ENCODE measurements at places on chromosomes 1 and 21.
A peak's percentile ranks its signal among the peaks of the same experiment; 100 is the strongest.

GRCh38 chr1:82991569-82991968 is 1007.4 kb downstream of the TTLL7 start:
- DNase-seq, result no peak

DNA sequence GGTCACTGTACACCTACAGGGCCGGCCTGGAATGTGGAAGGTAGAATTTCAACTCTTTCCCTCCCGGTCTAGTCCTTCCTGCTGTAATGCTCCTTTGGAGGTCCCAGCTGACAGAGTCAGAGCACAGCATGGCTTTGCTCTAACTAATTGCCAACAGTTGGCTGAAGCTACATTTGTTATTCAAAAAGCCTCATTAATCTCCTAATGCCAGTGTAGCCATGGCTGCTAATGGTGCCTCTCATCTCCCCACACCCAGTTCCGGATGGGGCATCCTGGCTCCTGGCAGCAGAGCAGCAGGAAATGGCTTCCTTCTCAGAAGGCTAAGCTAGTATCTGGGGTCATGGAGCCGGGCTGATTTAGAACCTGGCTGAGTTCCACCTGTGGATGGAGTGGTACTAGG is 18.7 kb upstream of the CAMK1G start:
- no peak for DNase-seq

DNA sequence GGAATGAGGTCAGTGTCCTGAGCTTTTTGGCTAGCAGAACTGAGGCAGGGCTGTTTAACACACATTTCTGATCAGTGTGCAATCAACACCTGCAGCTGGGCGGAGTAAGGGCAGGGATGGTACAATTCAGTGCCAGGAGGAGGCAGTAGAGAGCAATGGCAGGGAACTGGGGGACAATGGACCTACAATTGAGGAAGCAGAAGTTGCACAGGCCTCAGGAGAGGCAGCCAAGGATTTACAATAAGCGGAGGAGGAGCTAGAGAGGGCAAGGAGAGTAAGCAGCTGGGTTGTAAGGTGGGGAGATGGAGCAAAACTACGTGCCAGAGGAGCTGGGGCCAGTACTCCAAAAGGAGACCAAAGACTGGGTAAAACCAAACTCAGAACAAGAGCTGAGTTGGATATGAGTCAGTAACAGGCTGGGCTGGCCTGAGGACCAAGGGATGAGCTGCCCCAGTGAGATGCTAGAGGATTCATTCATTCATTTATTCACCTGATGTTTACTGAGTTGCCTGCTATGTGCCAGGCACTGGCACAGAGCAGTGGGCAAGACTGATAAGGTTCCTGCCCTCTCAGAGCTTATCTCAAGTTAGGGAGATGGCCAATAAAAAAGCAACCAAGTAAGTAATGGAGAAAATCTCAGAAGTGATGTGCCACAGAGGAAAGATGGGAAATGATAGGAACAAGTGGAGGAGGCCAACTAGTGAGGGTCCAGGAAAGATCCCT is 10.4 kb upstream of the GALE start:
- DNase-seq, result no peak

DNA sequence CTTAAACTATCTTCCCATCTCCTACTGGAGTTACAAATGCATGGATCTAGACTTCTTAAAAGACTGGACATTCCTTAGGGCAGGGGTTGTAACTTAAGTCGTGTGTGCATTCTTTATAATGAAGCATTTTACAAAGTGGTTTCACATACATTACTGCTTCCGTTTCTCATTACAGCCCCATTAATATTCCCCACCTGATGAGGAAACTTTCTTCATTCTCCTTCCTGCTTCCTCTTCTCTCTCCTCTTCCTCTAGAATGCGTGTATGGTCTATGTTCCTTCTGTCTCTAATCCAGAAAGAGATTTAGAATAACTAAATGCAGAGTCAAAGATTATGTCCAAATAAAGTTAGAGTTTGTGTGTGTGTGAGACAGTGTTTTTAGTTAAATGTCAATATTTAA is 1.8 kb upstream of the CAP1 start:
- DNase-seq, result no peak

GRCh38 chr1:9235096-9235459 is 504 bp downstream of the H6PD start:
- no peak for DNase-seq

DNA sequence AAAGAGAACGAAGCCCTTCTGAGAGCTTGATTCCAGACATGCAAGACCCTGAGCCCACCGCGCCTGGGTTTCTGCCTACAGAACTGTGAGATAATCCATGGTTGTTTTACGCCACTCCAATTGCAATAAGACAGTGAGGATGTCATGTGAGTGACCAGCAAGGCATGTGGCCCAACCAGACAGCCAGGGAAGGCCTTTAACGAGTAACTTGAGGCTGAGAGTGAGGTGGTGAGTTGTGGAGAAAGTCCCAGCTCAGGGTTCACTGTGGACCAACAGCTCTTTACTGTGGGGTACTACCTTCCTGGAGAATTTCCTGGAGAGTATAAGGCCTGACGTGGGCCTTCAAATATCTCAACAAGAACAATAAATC is 153.9 kb downstream of the ETS2 start:
- DNase-seq, result no peak

DNA sequence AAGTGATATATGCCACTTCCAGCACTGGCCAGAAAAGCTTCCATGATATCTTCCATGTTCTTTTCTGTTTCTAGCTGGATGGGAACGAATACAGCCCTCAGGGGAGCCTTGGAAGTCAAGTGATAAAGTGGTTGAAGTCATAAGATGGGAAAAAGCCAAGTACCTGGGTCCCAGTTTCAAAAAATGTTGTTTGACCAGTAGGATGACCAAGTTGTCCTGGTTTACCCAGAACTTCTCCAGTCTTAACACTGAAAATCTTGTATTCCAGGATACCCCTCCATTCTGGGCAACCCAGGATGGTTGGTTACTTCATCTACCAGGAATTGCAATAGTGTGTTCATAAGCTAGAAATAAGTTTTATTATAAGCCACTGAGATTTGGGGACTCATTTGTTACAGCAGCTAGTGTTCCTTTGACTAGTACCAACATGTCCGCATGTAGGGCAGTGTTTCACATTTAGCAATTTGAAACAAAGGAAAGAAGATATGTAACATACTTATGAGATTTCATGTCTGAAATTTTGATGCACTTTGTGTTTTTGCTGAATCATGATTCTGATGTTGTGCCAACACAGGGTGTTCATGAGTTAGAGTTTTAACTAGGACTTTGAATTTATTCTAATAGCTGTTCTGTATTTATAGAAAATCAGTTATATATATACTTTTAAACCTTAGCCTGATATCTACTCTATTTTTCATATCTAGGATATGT is 139.9 kb downstream of the TPR start:
- DNase-seq, result no peak

- DNase-seq, result no peak
These were observed 78.5 kb upstream of the ADAMTS5 start for GRCh38 chr21:27045281-27045985.

- no peak for DNase-seq
These were observed 187.8 kb downstream of the LRRIQ3 start for GRCh38 chr1:74010206-74010605.

- DNase-seq, result peak; percentile 96
These were observed 33.8 kb downstream of the RSPH1 start for GRCh38 chr21:42461881-42462877.

DNA sequence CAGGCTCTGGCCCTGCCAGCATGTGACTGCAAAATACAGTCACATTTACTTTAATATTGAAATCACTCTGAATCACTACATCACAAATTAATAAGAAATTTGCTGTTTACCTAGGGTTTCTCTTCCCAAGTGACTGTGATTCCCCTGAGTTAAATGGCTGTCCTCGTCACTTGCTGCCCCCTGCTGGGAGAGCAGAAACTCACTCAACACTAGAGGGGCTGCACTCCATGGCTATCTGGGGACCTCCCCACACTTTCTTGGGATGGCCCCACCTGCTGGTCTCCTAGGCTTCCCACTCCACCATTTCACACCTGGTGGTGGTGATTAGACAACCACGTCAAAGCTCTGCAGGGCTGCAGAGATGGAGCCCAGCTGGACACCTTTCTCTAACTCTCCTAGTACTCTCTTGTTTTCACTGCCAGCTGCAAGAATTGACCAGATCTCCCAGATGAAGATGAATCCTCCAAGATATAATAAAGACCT is 63.4 kb downstream of the CD2 start:
- peak; percentile 43 for DNase-seq

GRCh38 chr1:172381946-172382345 is 38.5 kb upstream of the C1orf105 start:
- no peak for DNase-seq

DNA sequence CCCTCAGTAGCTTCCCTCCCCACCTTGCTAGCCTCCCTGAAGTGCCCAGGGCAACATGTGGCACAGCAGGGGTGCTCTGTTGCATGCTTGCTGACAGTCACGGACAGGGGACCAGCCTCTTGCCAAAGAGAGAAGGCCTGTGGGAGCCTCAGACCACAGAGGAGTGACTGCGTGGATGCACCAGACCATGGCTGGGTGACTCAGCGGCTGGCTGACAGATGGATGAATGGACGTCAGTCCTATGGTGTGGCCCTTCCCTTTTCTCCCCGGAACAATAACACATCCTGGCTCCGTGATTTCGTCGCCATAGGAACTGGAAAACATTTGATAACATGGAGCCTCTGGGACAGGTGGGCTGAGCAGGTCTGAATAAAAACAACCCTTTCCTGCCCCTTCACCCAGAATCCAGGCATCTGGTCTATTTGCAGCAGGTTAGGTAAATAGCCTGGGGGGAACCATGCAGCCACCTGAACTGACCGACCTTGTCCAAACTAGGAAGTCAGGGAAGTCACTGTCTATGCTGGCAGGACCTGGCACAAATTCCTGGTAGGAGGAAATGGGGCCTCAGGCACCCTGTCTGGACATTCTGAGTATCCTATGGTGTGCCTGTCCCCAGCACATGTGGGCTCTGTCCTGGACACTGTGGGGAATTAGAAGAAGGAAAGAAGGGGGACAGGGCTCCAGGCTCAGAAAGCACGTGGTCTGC is 53.3 kb downstream of the NENF start:
- DNase-seq, result peak; percentile 23

- DNase-seq, result no peak
These were observed 195.6 kb upstream of the ZRANB2 start for GRCh38 chr1:71276466-71276865.

GRCh38 chr1:147598621-147599361 is 57.5 kb downstream of the BCL9 start:
- DNase-seq, result peak; percentile 1

GRCh38 chr1:94716965-94717364 is 103.2 kb upstream of the SLC44A3 start:
- no peak for DNase-seq

- DNase-seq, result no peak
These were observed 4.1 kb downstream of the GPSM2 start for GRCh38 chr1:108880850-108881249.

- no peak for DNase-seq
These were observed 62.5 kb downstream of the COQ8A start for GRCh38 chr1:227002531-227003049.

DNA sequence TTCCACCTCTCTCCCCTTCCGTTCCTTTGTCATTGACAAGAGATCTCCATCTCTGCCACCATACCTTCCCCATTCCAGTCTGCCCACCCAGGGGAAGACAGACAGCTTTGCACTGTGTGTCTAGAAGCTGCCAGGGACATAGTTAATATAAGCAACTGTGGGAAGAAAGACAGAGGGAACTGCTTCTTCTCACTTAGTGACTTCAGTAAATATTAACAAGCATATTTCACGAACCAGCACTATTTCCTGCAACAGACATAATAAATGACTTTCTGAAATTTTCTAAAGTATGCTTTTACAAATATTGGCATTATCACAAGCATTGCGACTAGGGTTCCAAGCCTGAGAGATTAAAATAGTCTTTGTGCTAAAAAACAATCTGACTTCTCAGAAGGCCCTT is 43.2 kb upstream of the SLC6A9 start:
- no peak for DNase-seq

GRCh38 chr1:246591504-246591903 is 25.2 kb downstream of the CNST start:
- DNase-seq, result no peak

GRCh38 chr21:41367945-41368734 is 6.3 kb downstream of the MX2 start:
- no peak for DNase-seq

GRCh38 chr1:51313268-51313852 is 17.0 kb downstream of the TTC39A start:
- DNase-seq, result no peak
